Fibroblast of lung (primary cell): ENCODE measurements at places on chromosomes 11 and 22.

GRCh38 chr11:128757886-128758612, 64.2 kb downstream of the FLI1 start:
- no peak overlapping the region for H3K4me3 ChIP-seq
- no peaks in the 10 kb centered on the region for H3K27me3 ChIP-seq
- no peaks in the 10 kb centered on the region for H3K4me1 ChIP-seq
- no peak for DNase-seq
- H3K27ac ChIP-seq = no peak overlapping the region

GRCh38 chr11:130272336-130272735, 42.4 kb downstream of the ZBTB44 start:
- H3K27ac ChIP-seq = no peak overlapping the region
- no peaks in the 10 kb centered on the region for H3K36me3 ChIP-seq
- H3K27me3 ChIP-seq = no peaks in the 10 kb centered on the region
- H3K4me3 ChIP-seq = no peak overlapping the region

DNA sequence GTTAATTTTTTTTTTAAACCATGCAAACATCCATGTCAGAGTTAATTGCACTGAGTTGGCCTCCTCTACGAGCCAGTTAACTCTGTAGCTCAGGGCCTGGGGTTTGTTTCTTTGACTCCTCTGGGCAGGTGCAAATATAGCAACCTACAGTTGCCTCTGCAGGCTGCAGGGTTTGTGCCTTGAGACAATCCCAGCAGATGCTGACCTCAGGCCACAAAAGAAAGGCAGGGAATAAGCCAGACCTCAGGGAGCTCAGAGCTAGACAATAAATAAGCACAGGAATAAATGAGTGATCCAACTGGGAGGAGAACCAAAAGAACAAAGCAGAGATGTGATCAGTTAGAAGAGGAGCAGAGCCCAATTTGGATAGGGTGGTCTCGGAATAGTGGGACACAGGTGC, 390.8 kb downstream of the SHANK2 start:
- no peak for DNase-seq
- H3K4me3 ChIP-seq = no peak overlapping the region
- H3K27ac ChIP-seq = no peak overlapping the region
- H3K4me1 ChIP-seq = no peaks in the 10 kb centered on the region
- no peaks in the 10 kb centered on the region for H3K36me3 ChIP-seq

GRCh38 chr11:73308003-73308960, at the start of gene ARHGEF17:
TSS of gene ARHGEF17 (plus strand) at chr11:73308276. CDS start at chr11:73308639, 363 bp downstream.
- peaks cover 12% of the 10 kb centered on the region for H3K4me1 ChIP-seq
- peak within 1 kb of the TSS; percentile 85 for H3K4me3 ChIP-seq

DNA sequence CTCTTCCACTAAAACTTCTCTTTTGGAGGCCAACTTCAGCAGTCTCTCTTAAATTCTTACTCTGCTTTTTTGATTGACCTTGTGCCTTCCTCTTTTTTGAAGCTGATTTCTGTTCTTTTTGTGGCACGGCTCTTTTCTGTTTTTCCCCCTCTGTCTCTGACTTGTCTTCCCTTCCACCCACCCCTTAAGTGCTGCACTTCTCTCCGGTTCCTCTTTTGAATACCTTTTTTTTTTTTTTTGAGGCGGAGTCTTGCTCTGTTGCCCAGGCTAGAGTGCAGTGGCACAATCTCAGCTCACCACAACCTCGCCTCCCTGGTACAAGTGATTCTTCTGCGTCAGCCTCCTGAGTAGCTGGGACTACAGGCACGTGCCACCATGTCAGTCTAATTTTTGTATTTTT, 211.9 kb downstream of the BLID start:
- no peak overlapping the region for H3K27ac ChIP-seq
- H3K36me3 ChIP-seq = no peaks in the 10 kb centered on the region
- DNase-seq = no peak
- H3K27me3 ChIP-seq = no peaks in the 10 kb centered on the region
- no peak overlapping the region for H3K4me3 ChIP-seq

GRCh38 chr11:64801158-64801464, 1.9 kb downstream of the MAP4K2 start:
- no peak for DNase-seq
- H3K4me1 ChIP-seq = peaks cover 6% of the 10 kb centered on the region
- no peak overlapping the region for H3K4me3 ChIP-seq
- no peak overlapping the region for H3K27ac ChIP-seq
